ENCODE measurements at places on chromosomes 6 and 20. TPM values are rescaled to one million over a fixed set of nuclear protein-coding genes. Genes with fewer than 3 reads are reported as not detected.

The NOTCH4 gene
- polyA plus RNA-seq = 0.42 TPM

The FRMD1 gene
- 0.01 TPM for polyA plus RNA-seq

The GSTA4 gene
- 6.9 TPM for polyA plus RNA-seq

The GOPC gene
- polyA plus RNA-seq = 21.0 TPM

The CLIC5 gene
- polyA plus RNA-seq = not detected

The CST4 gene
- not detected for polyA plus RNA-seq

The KIF25 gene
- not detected for polyA plus RNA-seq

The STMND1 gene
- polyA plus RNA-seq = not detected

The ADTRP gene
- polyA plus RNA-seq = 53.6 TPM

The VWA7 gene
- polyA plus RNA-seq = 0.80 TPM

The WFDC12 gene
- polyA plus RNA-seq = 0.10 TPM

The HLA-E gene
- polyA plus RNA-seq = 77.2 TPM

The OR5V1 gene
- not detected for polyA plus RNA-seq
